ENCODE measurements at places on chromosomes 6 and 20.

DNA sequence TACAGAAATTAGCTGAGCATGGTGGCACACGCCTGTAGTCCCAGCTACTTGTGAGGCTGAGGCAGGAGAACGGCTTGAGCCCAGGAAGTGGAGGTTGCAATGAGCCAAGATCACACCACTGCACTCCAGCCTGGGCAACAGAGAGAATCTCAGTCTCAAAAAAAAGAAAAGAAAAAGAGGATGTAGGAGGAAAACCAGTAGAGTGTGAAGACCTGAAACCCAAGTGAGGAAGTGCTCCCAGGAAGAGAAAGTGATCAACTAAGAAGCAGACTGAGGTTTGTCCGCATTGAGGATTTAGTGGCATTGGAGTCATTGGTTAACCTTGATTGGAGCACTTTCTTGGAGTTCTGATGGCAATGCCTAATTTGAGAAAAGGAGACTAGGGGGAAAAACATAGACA lies 20.6 kb upstream of the TASP1 start:
- no peak for DNase-seq

DNA sequence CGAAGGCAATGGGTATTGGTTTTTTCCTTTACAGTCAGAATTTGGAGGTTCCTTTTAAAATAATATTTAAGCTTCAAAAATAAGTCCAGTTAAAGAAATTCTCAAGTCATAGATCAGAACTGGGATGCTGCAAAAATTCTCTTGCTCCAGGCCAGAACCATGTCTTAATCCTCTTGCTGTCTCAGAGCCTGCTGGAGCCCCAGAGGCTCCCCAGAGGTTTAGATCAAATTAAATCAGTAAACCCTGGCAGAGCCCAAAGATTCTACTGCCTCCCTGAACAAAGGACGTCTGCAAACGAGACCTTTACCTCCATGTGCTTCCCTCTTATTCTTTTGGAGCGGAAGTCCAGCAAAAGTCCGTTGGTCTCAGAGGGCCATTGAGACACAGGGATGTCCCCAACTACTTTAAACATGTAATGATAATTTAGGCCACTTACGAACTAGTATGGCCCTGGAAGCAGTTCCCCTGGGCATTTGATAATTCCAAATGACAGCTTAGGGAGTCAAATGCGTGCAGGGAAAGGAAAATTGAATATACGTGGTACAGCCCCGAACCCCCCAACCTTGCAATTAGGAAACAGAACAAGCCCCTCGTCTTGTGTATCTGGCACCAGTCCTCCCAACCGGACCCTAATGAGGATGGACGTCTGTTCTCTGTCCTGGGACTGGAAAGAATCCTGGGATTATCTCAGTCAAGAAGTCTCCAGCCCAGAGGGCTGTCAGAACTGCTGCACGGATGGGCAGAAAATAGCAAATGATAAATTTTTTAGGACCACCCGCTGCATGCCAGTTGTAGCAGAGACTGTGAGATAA lies 31.5 kb downstream of the SULF2 start:
- DNase-seq = no peak

DNA sequence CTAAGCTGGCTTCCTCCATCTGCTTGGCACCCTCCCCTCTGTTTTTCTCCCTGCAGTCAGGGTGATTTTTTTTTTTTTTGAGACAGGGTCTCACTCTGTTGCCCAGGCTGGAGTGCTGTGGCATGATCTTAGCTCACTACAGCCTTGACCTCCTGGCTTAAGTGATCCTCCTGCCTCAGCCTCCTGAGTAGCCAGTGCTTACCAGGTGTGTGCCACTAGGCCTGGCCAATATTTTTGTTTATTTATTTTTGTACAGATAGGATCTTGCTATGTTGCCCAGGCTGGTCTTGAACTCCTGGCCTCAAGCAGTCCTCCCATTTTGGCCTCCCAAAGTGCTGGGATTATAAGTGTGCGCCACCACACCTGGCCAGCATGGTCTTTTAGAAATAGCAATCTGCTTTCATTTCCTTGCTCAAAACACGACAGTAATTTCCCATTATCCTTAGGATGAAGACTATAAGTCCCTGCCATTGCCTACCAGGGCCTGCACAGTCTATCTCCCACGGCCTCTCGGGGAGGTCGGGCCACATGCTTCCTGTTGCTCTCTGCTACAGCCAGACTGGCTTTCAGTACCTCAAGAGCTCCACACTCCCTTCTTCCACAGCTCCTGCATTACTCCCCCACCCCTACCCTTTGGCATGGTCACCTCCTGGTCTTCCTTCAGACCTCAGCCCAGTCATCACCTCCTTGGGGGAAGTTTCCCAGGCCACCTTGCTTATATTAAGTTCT lies 11.1 kb upstream of the CD164 start:
- DNase-seq = no peak

- no peak for DNase-seq
Observed at GRCh38 chr6:13710552-13711323, 897 bp downstream of the RANBP9 start.

DNA sequence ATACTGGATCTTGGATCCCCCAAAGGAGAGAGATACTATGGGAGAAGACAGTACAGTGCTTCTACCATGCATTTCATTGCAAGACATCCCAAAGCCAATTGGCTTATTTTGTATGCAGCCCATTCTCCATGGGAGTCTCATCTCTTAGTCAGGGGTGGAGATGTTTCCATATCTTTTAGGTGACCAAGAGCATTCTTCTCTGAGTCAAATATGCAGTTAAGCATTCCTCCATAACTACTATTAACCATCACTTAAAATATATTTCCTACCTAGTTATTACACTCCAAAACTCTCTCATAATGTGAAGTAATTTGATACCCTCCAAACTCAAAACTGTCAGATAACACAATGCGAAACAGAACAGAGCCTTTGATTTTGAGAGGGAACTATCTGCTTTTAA lies 542.6 kb downstream of the HDGFL1 start:
- DNase-seq = no peak
